ENCODE measurements at places on chromosomes 16 and 17.

GRCh38 chr16:23384878-23385277 lies 68.1 kb downstream of the COG7 start:
- no peak for DNase-seq

GRCh38 chr16:88527186-88527936 lies 42.8 kb upstream of the ZC3H18 start:
- peak; percentile 17 for DNase-seq

GRCh38 chr17:8109661-8110455 lies 8.5 kb downstream of the ALOXE3 start:
- no peak for DNase-seq

- peak; percentile 66 for DNase-seq
Measured at GRCh38 chr17:41665566-41666236, 23.0 kb upstream of the EIF1 start.

GRCh38 chr16:57648581-57649442 lies 19.3 kb upstream of the ADGRG3 start:
- DNase-seq, result peak; percentile 76

GRCh38 chr16:21659124-21659523 lies 4.6 kb upstream of the OTOA start:
- no peak for DNase-seq

DNA sequence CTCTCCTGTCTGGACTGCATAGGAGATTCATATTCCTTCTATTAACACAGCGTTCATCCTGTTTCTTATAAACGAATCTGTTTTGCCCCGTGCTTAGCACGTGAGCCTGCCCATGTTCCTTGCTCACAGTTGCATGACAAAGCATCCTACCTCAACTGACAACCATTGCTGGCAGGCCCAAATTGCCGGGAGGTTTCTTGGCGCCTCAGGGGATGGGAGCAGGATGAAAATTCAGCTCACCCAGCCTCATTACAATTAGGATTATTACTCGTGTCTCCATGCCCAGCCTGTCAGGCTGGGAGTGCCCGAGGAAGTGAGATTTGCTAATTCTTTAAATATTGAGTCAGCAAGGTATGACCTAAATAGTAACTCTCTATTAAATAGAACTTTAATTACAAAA lies 36.7 kb upstream of the HELZ start:
- no peak for DNase-seq

Data from kidney glomerular epithelial cell (primary cell).